ENCODE measurements at places on chromosomes 11 and 22. TPM values are rescaled to one million over a fixed set of nuclear protein-coding genes. Genes with fewer than 3 reads are reported as not detected.

Gene HMBS
- 41.7 TPM for total RNA-seq

Gene POU2AF2
- not detected for total RNA-seq

Gene F2
- not detected for total RNA-seq

DNA sequence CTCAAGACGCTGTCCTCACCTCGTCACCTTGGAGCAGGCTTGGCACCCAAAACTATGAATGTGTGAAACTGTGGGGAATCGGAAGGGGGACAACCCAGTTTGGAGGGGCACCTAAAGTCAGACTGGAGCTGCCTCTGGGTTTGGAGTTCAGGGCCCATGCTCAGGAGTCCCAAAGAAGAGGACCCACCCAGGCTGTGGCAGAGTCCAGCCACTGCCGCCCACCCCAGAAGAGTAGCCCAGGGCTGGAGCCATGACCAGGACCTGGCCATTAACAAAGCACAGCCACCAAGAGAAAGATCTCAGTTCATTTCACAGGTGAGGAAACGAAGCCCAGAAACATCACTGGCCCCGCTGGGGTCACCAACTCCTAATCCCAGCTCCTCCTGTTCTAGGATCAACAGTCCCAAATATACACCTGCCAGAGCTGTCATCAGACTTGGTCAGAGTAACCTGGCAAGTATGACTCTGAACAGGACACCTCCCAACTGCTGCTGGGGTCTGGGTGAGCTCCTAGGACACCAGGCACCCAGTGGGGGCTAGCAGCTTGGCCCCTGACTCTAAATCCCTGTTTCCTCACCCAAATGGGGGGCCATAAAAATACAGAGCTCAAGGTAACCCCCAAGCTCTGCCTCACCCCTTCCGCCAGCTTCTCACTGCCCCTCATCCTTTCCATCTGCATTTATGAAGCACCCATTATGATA lies 2.7 kb downstream of the RAB3IL1 start:
- H3K4me1 ChIP-seq = peaks cover 5% of the 10 kb centered on the region
- H3K36me3 ChIP-seq = no peaks in the 10 kb centered on the region
- DNase-seq = no peak
- H3K27ac ChIP-seq = no peak overlapping the region
- no peak overlapping the region for H3K4me3 ChIP-seq

DNA sequence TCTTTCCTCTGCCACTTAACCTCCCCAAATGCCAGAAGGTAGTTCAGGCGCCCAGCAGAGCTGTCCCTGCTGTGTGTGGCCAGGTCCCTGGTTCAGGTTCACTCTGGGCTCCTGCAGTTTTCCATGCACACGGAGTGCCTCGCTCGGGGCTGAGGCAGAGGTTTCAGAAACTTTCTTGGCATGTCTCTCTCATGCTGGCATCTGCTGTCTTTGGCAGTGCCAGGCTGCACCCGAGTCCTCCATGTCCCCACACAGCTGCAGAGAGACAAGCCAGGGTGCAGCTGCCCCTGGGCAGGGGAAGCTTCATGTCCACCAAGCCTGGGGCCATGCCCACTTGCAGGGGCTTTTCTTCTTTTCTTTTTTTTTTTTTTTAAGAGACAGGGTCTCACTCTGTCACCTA lies 7.0 kb upstream of the NEFH start:
- H3K4me1 ChIP-seq = no peaks in the 10 kb centered on the region
- H3K36me3 ChIP-seq = no peaks in the 10 kb centered on the region
- H3K27me3 ChIP-seq = peaks cover 39% of the 10 kb centered on the region
- no peak overlapping the region for H3K4me3 ChIP-seq
- no peak for DNase-seq
- no peak overlapping the region for H3K27ac ChIP-seq

DNA sequence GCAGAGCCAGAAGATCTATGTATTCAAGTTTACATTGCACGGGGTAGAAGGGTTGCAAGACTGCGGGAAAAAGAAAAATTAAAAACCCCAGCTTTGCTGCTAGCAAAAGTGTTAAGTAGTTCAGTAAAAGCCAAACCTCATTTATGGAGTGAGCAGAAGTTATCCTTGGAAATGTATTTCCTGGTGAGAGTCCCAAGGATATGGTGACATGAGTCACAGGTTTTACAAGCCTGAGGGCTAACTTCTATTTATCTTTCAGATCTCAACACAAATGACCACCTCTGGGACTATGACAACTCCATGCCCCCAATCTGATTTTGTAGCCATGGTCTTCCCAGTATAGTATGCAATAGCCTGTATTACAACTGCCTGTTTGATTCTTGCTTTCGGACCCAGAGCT lies 26.1 kb downstream of the ABTB2 start:
- no peak overlapping the region for H3K4me3 ChIP-seq
- peaks cover 27% of the 10 kb centered on the region for H3K4me1 ChIP-seq
- H3K36me3 ChIP-seq = no peaks in the 10 kb centered on the region
- peak overlapping the region; percentile 37 for H3K27ac ChIP-seq

- peaks cover 3% of the 10 kb centered on the region for H3K27me3 ChIP-seq
- DNase-seq = no peak
- no peak overlapping the region for H3K27ac ChIP-seq
- no peaks in the 10 kb centered on the region for H3K4me1 ChIP-seq
- no peak overlapping the region for H3K4me3 ChIP-seq
- no peaks in the 10 kb centered on the region for H3K36me3 ChIP-seq
Measured at GRCh38 chr11:106520146-106520912, 442.9 kb downstream of the AASDHPPT start.

DNA sequence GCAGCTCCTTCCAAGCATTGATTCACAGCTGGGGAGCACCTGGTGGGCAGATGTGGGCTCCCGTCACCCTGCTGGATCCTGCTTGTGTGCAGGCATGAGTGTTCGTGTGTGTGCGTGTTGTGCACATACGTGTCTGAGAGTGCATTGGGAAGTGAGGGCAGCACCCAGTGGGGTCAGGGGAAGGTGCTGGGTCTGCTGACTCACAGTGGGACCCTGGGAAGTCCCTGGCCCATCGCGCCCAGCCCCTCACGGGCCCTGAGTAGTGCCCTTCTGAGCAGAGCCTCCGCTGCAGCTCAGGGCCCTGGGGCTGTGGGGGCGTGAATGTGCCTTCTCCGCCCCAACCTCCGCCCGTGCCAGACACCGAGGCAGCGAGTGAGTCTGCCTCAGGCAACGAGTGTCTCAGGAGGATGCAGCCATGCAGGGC lies 36.8 kb downstream of the WNT11 start:
- H3K36me3 ChIP-seq = no peaks in the 10 kb centered on the region
- peaks cover 41% of the 10 kb centered on the region for H3K27me3 ChIP-seq
- H3K4me1 ChIP-seq = no peaks in the 10 kb centered on the region
- no peak for DNase-seq

GRCh38 chr22:28497188-28497587 lies 182.5 kb downstream of the TTC28 start:
- H3K27me3 ChIP-seq = peaks cover 3% of the 10 kb centered on the region
- no peak overlapping the region for H3K27ac ChIP-seq
- no peaks in the 10 kb centered on the region for H3K36me3 ChIP-seq
- peak; percentile 3 for DNase-seq

GRCh38 chr22:48043581-48043980 lies 1281.1 kb downstream of the TBC1D22A start:
- DNase-seq = no peak
- H3K27ac ChIP-seq = no peak overlapping the region
- no peaks in the 10 kb centered on the region for H3K4me1 ChIP-seq
- no peak overlapping the region for H3K4me3 ChIP-seq
- peaks cover 3% of the 10 kb centered on the region for H3K27me3 ChIP-seq

DNA sequence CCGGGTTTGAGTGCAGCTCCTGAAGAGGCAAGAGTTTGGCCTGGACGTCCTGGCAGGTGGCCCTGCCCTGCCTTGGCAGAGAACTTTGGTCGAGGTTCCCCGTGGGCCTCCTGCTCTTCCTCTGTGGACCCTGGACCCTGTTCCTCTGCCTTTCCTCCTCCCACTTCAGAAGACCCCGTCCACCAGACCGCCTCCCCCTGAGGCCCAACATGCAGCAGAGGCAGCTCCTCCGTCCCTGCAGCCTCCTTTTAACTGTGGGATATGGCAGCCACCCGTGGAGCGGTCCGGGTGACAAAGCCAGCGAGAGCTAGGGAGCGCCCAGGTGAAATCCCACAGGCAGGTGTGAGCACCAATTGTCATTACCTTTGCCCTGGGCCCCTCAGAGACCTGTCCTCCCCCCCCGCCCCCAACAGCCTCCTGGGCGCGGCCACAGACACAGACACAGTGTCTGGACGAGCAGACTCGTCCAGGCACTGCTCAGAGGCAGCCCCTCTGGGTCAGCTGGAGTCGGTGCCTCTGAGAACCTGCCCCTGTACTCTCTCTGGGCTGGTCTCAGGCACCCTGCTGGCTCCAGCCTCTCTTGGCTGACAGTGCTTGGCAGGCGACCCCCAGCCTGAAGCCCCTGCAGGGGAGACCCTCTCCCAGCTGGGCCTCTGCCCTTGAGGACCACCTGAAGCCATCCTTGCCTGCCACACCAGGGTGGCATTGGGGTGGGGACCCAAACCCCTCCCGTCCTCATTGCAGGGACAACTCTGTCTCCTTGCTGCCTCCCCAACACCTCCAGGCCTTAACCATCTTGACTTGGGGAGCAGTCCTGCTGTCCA lies 4.1 kb upstream of the PTDSS2 start:
- H3K4me3 ChIP-seq = no peak overlapping the region
- H3K27ac ChIP-seq = no peak overlapping the region
- H3K4me1 ChIP-seq = peaks cover 16% of the 10 kb centered on the region
- peaks cover 11% of the 10 kb centered on the region for H3K27me3 ChIP-seq

- H3K36me3 ChIP-seq = no peaks in the 10 kb centered on the region
- H3K4me1 ChIP-seq = peaks cover 19% of the 10 kb centered on the region
- H3K4me3 ChIP-seq = no peak overlapping the region
- H3K27ac ChIP-seq = no peak overlapping the region
- peaks cover 7% of the 10 kb centered on the region for H3K27me3 ChIP-seq
Measured at GRCh38 chr11:92892802-92893684, 76.4 kb upstream of the MTNR1B start.

DNA sequence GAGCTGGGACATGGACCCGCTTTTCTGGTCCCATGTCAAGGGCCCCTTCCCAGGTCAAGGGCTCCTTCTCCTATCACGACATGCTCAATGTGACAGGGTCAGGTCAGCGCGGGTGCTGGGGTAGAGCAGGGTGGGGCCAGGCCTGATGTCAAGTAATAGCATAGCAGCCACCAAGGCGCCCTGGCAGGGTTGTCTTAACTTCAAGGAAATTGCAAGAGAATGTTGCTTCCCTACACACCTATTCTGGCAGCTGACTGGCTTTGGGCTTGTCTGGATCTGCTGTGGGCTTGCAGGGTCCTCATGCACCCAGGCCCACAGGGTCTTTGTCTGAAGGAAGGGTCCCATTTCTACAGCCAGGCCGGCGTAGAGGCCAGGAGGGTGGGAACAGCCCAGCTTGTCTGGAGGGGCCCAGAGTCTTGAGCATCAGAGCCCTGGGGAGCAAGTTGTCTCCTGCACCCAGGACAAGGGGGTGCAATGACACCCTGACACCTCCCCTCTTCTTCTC lies 71.4 kb downstream of the BUD13 start:
- peaks cover 43% of the 10 kb centered on the region for H3K27me3 ChIP-seq
- no peak for DNase-seq
- no peak overlapping the region for H3K27ac ChIP-seq
- no peaks in the 10 kb centered on the region for H3K36me3 ChIP-seq

- DNase-seq = peak; percentile 52
- peaks cover 64% of the 10 kb centered on the region for H3K4me1 ChIP-seq
- no peaks in the 10 kb centered on the region for H3K36me3 ChIP-seq
- H3K27me3 ChIP-seq = peaks cover 2% of the 10 kb centered on the region
Measured at GRCh38 chr22:24153353-24153752, 27.9 kb upstream of the SUSD2 start.

DNA sequence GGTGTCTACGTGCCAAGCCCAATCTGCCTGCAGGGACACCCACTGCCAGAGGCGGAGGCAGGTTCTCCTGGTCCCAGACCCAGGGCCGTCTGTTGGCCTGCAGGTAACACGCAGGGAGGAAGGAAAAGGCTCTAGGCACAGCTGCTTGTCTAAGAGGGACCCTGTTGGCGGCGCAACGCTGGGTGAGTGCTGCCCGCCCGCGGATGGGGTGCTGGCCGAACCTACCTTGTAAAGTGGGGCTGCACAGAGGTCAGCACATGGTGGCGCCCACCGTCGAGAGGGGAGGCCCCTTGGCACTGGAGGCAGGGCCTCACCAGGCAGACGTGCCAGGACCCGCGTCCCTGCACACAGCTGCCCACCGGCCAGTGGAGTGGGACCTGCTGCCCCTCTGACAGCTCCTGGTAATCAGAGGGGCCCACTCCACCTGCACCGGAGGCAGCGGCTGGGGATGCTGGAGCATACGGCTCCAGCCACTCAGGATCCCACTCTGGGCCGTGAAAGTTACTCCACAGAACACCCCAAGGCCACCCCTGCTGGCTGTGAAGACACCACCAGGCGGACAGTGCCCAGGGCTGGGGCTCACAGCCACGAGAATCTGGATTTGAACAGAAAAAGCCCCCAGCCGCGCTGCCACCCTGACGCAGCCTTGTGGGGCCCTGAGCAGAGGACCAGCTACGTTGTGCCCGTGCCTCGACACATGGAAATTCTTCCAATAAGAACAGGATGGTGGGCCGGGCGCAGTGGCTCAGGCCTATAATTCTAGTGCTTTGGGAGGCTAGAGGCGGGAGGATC lies 24.0 kb downstream of the TBX1 start:
- peaks cover 12% of the 10 kb centered on the region for H3K4me1 ChIP-seq
- DNase-seq = no peak
- H3K27me3 ChIP-seq = no peaks in the 10 kb centered on the region

DNA sequence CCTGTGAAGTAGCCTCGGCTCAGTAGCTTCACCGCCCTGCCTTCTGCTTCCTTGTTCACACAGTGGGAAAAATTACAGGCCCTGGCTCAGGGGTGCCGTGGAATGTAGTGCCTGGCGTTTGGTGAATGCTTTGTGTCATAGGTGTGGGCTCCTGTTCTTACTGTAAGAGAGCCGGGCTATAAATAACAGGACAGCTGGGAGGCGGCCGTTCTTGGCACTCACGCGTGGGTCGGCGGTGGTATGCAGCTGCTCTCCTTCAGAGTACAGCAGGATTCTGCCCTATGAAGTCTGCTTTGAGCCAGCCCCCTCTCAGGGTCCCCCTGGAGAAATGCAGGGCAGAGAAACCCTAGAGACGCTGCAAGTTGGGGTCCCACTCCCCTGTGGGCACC lies 84.2 kb downstream of the CTTN start:
- H3K27me3 ChIP-seq = peaks cover 16% of the 10 kb centered on the region
- H3K4me3 ChIP-seq = no peak overlapping the region
- peaks cover 11% of the 10 kb centered on the region for H3K4me1 ChIP-seq
- H3K27ac ChIP-seq = no peak overlapping the region
- no peak for DNase-seq
- H3K36me3 ChIP-seq = peaks cover 5% of the 10 kb centered on the region

DNA sequence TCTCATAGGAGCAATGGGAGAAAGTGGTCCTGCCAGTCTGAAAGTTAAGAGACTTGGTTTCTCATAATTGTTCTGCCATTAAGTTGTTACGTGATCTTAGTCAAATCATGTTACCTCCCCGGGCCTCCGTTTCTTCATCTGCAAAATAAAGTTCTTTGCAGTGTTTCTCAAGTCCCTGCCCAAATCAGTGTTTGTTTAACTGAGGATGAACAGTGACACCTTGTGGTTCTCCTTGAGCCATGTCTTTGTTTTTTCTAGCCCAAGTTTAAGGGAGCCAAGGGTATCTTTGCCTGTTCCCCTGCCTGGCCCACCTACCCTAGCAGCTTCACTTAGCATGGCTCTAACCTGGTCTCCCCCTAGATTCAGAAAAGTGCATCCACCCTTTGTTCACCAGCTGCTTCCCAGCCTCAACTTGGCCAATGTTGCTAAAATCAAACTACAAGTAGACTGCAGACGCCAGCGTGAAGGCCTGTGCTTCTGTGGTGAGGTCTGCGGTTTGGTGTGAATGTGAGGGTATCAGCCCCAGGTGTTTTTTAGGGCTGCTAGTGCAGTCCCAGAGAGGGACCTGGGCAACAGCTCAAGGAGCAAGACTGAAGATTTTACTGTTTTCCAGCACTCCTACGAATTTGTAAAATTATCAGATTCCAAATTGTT lies 35.5 kb downstream of the FZD4 start:
- peak overlapping the region; percentile 28 for H3K27ac ChIP-seq
- no peaks in the 10 kb centered on the region for H3K27me3 ChIP-seq
- no peak overlapping the region for H3K4me3 ChIP-seq
- peak; percentile 68 for DNase-seq
